ENCODE measurements at places on chromosomes 12 and 14. TPM values are rescaled to one million over a fixed set of nuclear protein-coding genes. Genes with fewer than 3 reads are reported as not detected.

The TEX52 gene
- total RNA-seq: not detected

The MANSC4 gene
- not detected for total RNA-seq

The KLRG1 gene
- total RNA-seq: 5.2 TPM

The KCNMB4 gene
- total RNA-seq: 0.60 TPM

The LHX5 gene
- not detected for total RNA-seq

The MUCL1 gene
- total RNA-seq: not detected

The NFE2 gene
- not detected for total RNA-seq

The MYF5 gene
- total RNA-seq: not detected

The MYF6 gene
- not detected for total RNA-seq

The RGS6 gene
- not detected for total RNA-seq

The PPP1R36 gene
- not detected for total RNA-seq

The HSPB8 gene
- not detected for total RNA-seq

The C1R gene
- 1.5 TPM for total RNA-seq

The GUCY2C gene
- total RNA-seq: not detected

The NRXN3 gene
- not detected for total RNA-seq
